Activated T-cell treated with anti-CD3 and anti-CD28 coated beads, Interleukin-2, amount 50 U/mL, for 4 hours (primary cell): ENCODE measurements at places on chromosomes 7 and 10.

- no peak for DNase-seq
These were observed 11.4 kb downstream of the GOT1 start for GRCh38 chr10:99418910-99419624.

DNA sequence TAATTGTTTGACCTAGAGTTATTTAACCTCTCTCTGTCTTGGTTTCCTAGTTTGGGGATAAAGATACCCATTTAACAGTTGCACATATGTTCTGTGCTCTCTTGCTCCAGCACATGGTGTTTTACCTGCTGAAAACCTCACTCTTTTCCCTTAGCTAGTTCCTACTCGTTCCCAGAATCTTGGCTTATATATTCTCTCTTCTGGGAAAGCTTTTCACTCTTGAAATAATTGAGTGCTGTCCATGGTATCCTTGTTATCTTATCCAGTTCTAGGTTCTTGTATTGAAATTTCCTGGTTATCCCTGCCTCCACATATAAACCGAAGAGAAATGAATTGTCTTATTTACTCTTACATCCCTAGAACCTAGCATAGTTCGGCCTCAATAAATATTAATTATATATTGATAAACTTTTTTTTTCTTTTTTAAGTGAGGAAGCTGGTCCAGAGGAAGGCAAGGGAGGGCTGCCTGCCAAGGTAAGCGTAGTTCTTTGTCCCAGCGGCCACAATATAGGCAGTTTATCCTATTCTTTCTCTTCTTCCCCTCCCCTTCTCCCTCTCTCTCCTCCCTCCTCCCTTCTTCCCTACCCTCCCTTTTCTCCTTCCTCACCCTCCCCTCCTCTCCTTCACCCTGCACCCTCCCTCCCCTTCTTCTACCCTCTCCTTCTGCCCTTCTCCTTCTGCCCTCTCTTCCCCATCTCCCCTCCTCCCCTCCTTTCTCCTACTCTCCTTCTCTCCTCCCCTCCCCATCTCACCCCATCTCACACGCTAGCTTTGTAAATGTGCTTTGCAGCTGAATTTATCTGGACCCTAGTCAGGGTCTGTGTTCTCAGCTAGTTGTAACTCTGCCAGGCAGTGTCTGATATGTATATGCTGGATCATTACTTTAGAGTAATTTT lies 7.9 kb downstream of the WEE2 start:
- no peak for DNase-seq

DNA sequence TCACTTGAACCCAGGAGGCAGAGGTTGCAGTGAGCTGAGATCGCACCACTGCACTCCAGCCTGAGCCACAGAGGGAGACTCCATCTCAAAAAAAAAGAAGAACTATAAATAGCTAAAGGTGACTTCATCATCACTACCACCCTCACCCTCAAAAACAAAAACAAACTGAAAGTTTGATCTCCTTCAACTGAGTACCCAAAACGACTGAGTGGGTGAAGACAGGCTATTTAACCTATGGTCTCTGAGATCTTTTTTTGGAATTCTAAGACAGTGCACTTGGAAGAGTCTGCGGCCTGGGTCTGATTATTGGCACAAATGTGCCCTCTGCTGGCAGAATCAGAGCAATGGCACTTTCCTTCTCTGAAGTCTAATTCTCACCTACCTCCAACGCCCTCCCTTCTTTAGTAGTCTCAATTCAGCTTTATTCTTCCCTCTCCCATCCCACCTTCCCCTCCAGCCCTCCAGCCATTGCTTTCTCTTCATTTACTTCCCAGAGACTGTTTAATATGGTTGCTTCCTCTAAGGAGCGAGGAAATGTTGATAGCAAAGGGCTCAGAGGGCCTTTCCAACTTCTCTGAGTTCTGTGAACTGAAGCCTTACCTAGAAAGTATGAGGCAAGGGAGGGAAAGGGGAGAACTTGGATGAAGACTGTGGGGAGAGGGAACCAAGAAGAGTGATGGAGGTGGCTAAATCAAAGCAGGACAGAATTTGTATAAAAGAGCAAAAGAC lies 2.9 kb upstream of the MYOZ1 start:
- DNase-seq = peak; percentile 44

GRCh38 chr10:114347241-114347640 lies 57.1 kb downstream of the AFAP1L2 start:
- DNase-seq = no peak

DNA sequence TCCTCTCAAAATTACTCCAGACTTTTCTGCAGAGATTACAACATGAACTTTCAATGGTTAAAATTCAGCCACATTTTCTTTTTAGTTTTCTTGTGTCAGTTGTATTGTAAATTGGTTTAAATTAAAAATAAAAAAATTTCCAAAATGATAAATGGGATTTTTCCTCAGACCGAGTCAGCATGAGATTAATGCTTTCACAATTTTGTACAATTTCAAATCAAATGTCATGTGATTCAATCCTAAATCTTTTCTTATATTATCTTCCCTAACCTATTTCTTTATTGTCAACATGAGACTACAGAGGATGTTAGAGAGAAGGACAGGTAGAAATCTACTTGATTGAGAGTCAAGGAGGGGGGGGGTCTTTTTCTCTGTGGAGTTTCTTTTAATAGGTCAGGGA lies 33.7 kb downstream of the FZD1 start:
- DNase-seq = no peak

DNA sequence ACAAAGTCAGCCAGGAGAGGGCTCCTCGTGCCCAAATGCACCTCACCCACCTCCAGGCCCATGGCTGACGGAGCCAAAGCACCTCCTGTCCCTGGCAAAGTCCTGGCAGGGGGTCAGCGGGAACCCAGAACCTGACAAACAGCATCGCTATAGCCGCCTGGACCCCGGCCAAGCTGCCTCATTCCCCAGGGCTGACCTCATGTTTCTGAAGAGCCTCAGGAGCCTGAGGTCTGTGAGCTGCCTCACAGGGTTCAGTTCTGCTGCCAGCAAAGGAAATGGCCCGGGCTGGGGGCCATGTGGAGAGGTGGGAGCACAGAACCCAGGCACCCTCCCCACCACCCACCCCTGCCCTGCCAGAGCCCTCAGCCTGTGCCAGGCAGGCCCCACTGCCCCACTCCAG lies 4.2 kb upstream of the NANOS1 start:
- no peak for DNase-seq

- no peak for DNase-seq
These were observed 82.2 kb upstream of the DDC start for GRCh38 chr7:50647286-50647980.

GRCh38 chr7:140616328-140616727 lies 24.3 kb downstream of the DENND2A start:
- DNase-seq = no peak

GRCh38 chr7:123645516-123645915 lies 10.2 kb upstream of the LMOD2 start:
- no peak for DNase-seq

- DNase-seq = no peak
These were observed 9.5 kb downstream of the AKR1E2 start for GRCh38 chr10:4835494-4835918.

DNA sequence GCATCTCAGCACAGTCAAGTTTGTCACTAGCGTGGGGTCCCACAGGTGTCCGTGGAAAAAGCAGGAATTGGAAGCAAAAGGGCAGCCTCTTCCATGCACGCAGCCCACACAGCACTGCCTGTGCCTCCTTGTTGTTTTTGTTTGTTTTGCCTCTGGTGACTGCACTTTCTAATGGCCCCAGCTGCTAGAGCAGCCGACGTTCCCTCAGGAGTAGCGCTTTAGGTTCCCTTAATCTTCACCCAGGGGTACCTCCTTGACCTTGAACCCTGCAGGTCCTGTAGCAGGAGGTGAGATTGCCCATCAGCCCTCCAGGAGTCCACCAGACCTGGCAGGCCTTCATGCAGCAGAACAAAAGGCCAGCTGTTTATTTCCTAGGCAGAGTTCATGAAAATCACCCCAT lies 210.1 kb downstream of the CACNB2 start:
- no peak for DNase-seq
